ENCODE measurements at places on chromosomes 1 and 21.

DNA sequence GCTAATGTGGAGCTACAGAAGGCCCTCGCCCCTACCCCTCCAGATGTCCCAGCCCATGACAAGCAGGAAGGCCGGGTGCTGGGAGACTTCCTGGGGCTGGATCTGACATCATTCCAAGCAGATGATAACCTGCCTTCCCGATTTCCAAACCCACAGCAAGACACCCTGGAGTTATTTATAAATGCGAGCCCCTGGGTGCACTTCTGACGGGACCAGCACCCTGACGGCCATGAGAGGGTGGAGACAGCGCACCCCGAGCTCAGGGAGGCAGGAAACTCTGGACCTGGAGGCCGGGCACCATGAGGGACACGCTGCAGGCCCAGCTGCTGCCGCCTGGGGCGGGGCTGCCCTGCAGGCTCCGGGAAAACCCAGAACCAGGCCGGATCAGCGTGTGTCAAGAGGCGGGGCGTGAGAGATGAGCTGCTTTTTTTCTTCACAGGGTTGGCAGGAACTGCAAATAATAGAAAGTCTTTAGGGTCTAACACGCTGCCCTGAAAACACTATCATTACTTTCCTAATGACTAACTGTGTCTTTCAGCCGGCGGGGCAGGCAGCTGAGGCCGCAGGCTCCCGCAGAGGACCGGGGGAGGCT is 2.5 kb upstream of the PCBP3 start:
- DNase-seq, result no peak

- peak; percentile 46 for DNase-seq
Observed at GRCh38 chr1:155093911-155094621, 15.4 kb downstream of the EFNA3 start.

DNA sequence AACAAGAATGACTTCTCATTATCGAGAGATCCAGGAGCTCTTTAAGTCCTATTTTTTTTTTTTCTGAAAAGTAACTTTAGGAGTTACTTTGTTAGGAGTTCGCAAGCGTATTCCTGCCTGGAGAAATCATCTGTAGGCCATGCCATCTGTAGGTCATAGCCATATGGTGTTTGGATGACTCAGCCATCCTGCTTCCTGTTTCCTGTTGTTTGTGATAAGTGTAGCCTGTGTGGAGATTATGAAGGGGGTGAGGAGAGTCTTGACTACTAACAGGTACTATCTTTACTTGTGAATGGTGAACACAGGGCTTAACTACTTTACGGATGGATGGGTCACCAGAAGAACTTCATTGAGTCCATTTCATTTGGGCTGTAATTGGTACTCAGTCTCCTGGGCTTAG is 327.2 kb downstream of the PTPRU start:
- DNase-seq, result no peak

DNA sequence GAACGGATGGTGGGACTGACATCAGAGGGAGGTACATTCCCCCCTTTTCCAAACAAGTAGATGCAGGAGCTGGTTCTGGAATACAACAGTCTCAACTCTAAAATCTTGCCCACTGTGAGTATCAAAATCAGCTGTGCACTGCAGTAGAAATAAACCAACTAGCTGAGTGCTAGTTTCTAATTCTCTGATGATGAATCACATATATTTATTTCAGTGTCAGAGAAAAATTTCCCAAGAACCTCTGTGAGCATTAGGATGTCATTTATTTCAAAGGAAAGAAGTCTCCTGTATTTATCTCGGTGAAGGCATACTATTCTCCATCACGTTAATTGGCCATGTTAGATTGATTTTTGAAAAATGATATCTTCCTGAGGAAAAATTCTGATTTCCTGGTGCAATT is 67.1 kb downstream of the LHX9 start:
- no peak for DNase-seq

GRCh38 chr21:46317710-46318463 is 5.8 kb downstream of the C21orf58 start:
- DNase-seq, result peak; percentile 59

- no peak for DNase-seq
Observed at GRCh38 chr1:31639543-31639942, 5.1 kb downstream of the PEF1 start.

GRCh38 chr1:210582205-210582970 is 253.7 kb downstream of the HHAT start:
- no peak for DNase-seq

DNA sequence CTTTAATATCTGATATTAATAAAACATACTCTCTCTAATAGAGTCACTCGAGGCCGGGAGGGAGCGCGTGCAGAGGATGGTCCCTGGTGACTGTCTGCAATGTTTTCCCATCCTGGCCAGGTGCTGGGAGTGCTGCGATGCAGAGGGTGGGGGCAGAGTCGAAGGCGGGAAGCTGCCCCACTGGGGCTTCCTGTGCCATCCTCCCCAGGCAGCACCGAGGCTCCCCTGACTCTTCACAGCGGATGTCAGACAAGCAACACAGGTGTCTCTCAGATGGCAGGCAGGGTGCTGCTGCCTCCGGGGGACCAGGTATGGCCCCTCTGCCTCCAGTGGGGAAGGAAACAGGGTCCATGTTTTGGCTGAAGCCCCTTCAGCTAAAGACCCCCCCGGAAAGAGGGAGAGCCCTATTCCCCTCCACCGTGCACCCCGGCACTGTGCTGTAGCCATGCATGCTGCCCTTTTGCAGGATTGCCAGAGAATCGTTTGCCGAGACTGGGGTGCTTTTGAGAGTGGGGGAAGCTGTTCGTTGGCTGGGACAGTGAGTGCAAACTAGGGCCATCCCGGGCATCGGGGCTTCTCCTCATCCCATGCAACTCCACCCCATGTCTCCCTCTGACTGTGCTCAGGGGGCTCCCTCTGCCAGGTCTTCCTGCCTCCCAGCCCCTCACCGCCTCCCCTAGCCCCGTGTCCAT is 32.1 kb upstream of the TTC34 start:
- DNase-seq, result no peak

Data from hematopoietic multipotent progenitor cell treated with erythropoietin and hydrocortisone succinate and interleukin-3 and kit ligand, for 17 days (in vitro differentiated cells).